Liver (tissue), 10 donors: ENCODE measurements at places on chromosomes 13 and 19.

DNA sequence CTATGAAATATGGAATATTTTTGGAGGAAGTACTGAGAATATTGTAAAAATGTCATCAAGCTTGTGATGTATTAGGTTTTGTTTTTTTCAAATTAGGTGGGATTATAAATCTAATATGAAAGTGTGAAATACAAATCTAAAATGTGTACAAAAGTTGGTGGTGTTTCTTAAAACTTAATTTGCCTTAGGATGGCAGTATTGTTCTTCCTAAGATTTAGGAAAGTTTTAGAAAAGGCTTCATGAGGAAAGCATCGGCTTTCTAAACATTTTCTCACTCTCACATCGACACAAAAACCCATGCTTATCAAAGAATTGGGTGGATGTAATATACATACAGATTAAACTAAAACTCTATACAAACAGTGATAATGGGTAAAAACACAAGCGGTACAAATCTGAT, 972.0 kb upstream of the PCDH20 start:
- DNase-seq = no peak

GRCh38 chr13:85521657-85522056, 277.6 kb downstream of the SLITRK6 start:
- no peak for DNase-seq

DNA sequence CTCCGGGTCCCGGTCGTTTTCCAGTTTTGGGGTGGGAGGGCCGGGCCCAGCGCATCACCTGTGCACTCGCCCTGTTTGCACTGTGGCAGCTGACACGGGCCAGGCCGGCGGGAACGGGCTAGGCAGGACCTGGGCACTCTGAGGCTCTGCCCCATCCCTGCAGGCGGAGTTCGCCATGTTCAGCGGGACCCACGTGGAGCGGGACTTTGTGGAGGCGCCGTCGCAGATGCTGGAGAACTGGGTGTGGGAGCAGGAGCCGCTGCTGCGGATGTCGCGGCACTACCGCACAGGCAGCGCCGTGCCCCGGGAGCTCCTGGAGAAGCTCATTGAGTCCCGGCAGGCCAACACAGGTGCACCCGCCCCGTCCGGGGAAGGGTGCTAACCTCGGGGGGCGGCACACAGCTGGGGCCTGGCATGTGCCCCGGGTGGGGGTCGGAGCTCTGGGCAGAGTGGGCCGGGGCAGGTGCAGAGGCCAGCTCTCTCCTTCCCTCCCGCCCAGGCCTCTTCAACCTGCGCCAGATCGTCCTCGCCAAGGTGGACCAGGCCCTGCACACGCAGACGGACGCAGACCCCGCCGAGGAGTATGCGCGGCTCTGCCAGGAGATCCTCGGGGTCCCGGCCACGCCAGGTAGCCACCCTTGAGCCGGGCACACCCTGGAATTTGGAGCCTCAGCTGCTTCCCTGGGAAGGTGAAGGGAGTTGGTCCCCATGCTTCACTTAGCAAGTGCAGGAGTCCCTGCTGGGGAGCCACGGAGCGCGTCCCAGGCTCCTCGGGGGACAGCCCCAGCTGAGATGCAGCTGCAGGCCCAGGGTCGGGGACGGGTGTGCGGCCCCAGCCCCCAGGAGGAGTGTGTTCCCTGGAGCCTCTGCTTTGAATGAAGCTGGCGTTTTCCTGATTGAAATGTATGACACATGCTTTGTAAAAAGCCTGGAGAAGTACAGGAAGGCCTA, 9.3 kb upstream of the ZNF554 start:
- DNase-seq = no peak

DNA sequence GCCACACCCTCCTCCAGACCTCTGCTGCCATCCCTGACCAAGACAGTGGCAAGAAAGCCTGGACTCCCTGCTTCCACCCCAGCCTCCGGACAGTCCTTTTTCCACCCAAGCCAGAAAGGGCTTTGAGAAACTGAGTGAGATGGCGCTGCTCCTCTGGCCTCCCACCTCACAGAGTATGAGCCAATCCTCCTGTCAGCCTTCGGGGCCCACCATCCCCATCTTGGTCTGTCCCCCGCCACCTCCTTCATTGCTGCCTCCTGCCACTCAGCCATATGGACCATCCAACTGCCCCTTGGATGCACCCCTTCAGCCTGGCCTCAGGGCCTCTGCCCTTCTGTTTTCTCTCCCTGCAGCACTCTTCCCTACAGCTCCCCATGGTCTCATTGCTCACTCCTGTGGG, 125.7 kb downstream of the CRYL1 start:
- no peak for DNase-seq

DNA sequence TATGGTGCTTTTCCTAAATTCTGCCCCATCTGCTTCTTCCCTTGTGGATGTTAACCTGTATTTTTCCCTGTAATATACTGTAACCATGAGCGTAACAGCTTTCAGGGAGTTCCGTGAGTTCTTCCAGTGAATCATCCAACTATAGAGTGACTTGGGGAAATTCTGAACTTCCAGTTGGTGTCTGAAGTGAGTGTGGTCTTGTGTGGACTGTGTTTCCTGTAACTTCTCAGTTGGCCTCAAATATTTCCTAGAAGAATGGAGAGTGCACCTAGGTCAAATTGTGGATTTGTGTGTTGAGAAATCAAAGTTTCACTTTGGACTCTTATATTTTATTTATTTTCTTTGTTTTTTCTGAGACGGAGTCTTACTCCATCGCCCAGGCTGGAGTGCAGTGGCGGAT, 11.0 kb upstream of the ZNF766 start:
- no peak for DNase-seq
